ENCODE measurements at places on chromosomes 13 and 19.

DNA sequence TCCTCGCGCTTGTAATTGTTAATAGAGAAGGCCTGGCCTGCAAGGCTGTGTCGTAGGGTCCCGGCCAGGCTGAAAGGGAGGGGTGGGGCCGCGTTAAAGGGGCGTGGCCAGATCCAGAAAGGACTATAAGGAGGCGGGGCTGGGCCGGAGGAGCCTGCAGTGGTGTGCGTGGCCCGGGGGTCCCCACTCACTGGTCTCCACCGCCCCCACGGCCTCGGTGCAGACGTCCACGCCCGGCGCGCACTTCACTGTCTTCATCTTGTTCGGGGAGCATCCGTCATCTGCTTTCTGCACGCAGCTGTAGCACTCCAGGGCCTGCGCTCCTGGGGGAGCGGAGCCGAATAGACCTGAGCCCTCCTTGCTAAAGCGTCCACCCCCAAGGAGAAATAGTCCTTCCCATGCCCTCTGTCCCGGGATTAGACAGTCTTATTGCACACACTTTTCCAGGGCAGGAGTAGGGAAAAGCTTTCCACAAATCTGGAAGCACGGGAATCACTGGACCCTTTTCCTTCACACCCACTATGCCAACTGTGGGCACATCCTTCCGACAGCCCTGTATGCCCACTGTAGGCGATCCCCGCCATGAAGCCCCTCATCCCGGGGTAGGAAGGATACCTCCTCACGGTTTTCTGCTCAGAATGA lies 1.2 kb downstream of the LYPD3 start:
- no peak for DNase-seq

DNA sequence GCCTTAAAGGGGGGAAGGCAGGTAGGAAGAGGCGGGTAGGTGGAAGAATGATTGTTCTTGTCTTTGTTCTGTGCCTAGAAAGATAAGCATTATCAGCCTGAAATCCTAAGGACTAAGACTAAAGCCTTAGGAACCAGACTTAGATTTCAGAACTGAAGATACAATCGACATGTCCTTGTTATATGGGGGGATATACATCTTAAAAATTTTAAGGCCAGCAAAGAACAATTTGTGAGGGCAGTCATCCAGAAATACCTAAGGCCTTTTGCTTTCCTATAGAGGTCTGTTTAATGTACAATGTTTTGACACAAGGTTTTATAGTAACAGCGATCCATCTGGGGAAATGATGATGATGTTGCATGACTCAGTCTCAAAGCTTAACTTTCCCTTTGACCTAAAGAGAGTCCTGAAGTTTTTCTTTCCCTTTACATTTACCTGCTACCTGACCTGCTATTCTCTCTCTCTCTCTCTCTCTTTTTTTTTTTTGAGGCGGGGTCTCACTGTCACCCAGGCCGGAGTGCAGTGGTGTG lies 20.2 kb upstream of the CEACAM6 start:
- DNase-seq = no peak

DNA sequence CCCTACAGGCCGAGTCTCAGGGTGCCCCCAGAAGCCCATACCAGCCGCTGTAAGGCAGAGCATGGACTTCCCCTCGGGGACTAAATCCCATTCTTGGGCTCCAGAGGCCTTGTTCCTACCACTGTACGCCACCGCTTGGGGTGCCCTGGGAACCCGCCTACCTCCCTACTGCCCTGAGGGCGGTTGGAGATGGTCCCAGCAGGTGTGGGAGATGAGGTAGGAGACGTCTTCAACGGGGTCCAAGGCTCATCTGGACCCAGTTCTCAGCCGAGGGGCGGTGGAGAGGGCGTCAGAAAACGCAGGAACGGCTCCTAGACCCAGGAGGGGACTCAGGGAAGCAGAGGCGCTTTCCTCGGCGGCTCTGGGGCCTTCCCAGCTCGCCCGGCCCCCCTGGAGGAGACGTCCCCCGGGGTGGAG lies 833 bp upstream of the ZIK1 start:
- no peak for DNase-seq

DNA sequence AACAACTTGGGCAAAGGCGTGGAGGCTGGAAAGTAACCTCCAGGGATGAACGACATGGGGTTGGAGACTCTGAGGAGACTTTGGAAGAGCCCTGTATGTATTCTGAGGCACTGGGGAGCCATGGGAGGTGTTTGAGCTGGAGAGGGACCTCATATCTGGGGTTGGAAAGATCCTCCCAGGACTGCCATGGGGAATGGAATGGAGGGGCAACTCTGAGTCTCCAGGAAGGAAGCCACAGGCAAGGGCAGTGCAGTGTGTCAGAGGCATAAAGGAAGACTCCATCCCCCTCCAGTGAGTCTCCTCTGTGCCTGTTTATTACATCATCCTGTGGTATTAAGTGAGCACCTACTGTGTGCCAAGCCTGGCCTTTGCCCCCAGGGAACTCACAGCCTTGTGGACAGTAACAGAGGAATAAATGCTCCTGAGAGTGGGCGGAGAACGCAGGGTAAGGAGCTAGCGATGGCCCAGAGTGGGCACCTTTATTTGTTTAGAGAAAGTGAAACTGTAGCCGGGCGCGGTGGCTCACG lies 7.7 kb downstream of the PEAK3 start:
- DNase-seq = no peak

DNA sequence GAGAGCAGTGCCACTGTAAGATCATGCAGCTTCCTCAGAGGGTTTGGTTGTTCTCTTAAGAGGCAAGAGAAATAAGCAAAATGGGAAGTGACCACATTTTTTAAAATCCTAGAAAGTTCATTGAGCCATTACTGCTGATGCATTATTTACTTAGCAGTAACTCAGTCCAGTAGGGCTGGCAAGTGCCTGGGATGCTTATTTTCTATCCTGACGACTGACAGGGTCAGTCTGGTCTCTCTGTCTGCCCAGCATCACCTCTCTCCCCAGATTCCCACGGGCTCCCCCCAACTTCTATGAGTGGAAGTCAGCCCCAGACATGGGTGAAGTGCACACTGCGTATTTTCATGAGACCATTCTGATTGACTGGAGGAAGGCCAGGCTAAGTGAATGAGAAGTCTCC lies 10.4 kb downstream of the SHISA2 start:
- DNase-seq = no peak

GRCh38 chr13:28412981-28413380 lies 81.9 kb downstream of the FLT1 start:
- no peak for DNase-seq

DNA sequence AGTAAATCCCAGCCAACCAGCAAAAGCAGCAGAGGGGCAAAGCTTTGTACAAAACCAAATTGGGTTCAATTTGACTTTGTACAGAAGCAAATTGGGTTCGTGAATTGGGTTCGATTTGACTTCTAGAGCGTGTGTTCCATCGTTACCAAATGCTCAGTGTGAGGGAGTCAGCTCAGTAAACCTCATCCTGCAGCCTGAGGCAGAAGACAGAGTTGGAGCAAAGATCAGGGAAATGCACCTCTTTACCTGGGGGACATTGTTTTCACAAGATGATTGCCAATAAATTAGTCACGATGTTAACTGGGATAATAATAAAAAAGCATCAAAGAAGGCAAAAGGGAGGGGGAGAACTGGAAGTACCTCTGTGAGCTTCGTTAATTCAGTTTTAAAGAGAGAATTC lies 1.5 kb downstream of the RAB20 start:
- DNase-seq = no peak

GRCh38 chr19:48069435-48069834 lies 25.6 kb upstream of the CABP5 start:
- DNase-seq = no peak

DNA sequence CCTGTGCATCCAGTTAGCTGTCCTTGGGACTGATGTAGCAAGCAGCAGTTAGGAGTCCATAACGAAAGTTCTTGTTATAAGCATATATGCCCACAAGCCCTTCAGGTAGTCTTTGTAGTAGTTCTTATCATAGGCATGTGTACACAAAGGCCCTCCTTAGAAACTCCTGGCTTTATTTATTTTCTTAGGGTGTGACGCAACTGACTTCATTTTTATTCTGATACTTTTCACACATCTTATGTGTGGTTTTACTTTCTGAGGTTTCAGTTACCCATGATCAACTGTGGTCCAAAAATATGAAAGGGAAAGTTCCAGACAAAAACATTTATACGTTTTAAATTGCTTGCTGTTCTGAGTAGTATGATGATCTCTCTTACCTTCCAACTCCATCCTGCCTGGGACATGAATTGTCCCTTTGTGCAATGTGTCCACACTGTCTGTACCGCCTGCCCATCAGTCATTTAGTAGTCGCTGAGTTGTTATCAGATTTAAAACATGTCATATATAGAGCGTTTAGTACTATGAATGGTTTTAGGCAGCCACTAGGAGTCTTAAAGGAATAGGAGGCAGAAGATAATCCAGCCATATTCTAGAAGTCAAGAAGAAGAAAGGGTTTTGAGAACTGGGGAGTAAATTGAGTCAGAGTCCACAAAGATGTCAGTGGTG lies 19.4 kb downstream of the GPC5 start:
- DNase-seq = no peak

GRCh38 chr19:34274827-34275625 lies 20.7 kb downstream of the GARRE1 start:
- DNase-seq = no peak

DNA sequence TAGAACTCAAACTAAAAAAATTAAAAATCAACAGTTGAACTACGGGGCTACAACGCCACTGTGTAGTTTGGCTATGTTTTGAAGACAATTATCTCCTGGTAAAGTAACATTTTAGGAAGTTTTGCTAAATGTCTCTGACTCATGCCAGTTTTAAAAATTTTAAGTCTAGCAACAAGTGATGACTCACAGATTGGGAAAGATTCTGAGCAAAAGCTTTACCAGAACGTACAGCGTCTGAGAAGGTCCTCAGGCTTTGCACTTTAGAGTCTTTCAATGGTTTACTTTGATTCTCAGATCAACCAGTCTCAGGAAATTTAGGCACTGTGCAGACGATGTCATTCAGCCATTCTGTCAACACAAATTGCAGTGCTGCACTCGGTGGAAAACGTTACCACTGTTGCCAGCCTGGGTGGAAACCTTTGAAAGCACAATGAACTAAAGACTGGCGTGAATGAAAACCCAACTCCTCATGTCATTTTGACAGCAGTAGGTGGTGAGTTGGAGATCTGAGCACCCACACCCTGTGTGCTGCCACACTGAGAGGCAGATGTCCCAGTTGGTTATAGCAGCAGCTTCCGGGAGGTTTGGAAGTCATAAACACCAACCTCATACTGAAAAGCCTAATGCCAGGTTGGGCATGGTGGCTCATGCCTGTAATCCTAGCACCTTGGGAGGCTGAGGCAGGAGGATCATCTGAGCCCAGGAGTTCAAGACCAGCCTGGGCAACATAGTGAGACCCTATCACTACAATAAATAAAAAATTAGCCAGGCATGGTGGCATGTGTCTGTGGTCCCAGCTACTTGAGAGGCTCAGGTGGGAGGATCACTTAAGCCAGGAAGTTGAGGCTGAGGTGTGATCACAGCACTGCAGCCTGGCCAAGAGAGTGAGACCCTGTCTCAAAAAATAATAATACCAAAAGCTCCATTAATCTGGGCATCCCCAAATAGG lies 6.3 kb upstream of the WTIP start:
- DNase-seq = no peak

DNA sequence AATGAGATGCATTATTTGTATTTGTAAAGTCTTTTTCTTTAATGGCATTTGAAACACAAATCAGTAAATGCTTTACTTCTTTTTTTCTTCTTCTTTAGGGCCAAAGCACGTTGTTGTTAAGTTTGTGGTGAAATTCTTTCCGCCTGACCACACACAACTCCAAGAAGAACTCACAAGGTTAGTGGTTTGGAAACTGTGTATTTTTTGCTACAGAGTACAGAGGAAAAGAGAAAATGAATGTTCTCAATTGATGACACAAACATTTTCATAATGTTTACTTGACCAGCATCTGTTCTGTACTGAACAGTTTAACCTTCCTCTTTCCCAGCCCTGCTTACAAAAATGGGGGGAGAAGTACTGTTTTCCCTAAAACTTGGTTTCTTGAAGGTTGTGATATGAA lies 190.9 kb upstream of the RNF113B start:
- peak; percentile 17 for DNase-seq

DNA sequence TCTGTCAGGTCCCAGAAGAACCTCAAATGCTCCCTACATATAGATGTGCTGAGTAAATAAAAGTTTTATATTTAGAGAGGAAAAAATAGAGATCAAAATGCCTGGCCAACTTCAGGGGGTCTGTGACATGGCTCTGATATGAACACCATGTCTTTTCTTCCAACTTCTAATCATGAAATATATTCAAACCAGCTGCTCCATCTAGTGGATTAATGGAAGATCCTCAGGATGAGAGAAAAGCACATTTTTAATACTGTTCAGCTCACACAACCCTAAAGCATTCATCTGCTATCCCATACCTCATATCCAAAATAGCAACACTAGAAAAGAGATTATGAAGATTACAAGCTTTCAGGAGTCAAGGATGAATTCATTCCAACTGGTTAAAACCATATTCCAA lies 56.0 kb upstream of the DOCK9 start:
- DNase-seq = peak; percentile 55

- peak; percentile 79 for DNase-seq
These were observed 9.4 kb upstream of the CEACAM16 start for GRCh38 chr19:44689290-44690130.

DNA sequence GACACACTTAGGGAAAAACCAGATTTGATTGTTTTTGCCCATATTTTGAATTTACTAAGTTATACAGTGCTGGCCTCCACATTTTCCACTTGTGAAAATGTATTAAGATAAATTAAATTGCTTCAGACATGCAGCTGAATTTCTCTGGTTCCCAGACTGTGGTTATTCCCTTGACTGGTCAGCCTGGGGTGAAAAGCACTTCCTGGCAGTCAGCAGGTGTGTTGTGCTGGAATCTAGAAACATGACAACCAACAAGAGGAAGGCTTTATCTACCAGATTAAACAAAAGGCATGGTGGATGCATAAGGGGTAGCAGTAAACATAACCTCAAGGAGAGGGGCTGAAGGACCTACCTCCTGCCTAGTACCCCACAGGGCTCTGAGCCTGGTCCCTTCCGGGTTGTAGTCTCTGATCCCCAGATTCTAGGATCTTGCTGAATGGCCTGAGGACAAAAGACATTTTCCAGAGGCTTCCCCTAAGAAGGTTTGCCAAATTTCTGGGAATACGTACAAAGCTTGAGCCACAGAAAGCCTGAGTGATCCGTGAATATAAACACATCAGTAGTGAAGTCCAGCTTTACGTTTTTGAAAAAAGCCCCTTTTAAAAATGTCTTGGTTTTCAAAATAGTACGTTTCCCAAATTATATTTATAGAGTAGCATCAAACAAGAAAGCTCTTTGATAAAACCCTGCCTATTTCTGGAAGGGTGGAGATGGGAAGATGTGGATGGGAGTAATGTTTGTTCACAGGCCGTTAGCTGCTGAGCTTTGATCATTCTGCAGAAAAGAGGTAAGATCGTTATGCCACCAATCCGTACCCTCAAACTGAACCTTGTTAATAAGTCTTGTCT lies 133.4 kb downstream of the LACC1 start:
- DNase-seq = no peak

- no peak for DNase-seq
These were observed 680.9 kb upstream of the SGCG start for GRCh38 chr13:22499919-22500318.
